ENCODE measurements at places on chromosomes 5 and 9.

GRCh38 chr9:4826417-4827166, 33.8 kb downstream of the RCL1 start:
- DNase-seq, result no peak

DNA sequence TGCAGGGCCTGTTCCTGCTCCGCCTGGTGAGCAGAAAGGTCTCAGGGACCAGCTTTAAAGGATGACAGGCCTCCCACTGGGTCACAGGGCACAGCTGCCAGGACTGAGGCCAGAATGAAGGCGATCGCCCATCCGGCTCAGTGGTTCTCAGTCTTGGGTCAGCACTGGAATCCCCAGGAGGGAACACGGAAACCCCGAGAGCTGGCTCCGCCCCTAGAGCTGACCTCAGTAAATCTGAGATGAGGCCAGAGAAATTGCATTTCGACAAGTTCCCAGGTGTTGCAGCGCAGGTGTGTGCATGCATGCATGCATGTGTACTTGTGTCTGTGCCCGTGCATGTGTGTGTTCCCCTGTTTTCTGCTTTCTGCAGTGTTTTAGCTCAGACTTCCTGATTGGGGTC, 47.2 kb upstream of the KCNMB1 start:
- DNase-seq, result no peak

DNA sequence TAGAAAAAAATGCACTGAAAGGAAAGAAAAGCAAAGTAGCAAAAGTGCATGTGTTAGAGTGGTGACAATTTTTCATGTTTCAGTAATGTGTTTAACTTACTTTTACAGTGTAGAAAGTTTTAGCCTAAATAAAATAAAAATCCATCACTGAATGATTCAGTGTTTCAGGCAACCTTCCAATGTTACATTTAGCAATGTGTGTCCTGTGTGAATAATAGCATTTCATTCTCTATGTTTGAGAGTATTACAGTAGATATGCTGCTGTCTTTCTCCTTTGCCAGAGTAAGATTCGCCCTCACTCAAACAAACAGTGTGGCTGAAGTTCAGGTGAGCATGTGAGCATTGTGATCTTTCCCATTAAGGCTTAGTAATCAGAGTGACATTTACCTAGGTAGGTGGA, 171.1 kb downstream of the TARS1 start:
- no peak for DNase-seq

- DNase-seq, result no peak
These were observed 47.3 kb upstream of the GALNT10 start for GRCh38 chr5:154143211-154143641.

DNA sequence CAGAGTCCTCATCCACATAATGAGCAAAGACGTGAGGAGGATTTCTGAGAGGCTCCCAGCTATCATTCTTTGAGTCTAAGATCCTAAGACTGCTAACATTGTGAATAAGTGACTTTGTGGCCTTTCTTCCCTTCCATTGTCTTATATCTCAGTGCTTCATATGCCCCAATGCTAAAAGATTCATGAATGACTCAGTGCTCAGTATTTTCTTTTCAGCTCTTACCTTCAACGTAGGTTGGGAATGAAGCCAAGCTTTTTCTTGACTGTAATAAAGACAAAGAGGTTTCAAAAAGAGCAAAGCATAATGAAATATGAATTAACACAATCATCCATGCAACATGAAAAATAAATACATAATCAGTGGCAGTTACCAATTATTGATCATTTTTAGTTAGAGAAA, 146.4 kb downstream of the ENTREP1 start:
- no peak for DNase-seq

DNA sequence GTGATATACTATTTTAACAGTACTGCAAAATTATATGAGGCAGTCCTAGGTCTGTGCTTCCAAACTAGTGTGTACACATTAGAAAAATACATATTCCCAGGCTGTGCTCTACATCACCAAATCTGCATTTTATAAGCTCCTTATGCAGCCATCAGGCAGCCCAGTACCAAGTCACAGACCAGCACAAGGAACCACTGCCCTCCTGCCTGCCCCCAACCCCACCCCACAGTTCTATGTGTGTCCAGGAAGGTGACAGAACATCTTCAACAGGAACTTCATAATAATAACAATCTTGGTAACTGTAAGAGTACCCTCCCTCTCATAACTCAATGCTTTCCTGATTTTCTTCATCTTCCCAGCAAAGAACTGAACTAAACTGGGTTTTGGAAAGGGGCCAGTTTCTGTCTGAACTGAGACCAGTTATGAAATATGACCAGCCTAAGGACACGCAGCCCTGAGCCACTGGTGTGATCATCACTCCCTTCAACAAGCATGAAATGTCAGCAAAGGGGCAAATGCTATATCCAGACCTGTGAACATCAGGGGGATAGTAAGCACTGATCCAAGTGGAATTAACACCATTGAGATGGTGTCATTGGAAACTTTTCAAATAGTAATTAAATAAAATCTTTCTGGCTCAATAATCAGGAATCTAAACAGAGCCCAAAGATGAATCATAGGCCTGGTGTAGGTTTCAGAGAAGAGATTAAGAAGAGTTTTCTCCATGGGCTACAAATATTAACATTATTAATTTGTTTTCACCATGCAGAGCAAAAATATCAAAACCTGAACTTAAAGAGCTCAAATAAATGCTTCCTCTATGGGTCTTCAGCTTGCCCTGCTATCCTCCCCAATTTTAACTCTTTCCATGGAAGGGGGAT, 82.1 kb downstream of the DPYSL3 start:
- DNase-seq, result no peak

GRCh38 chr5:149405550-149406202, 26.6 kb upstream of the IL17B start:
- DNase-seq, result no peak
